Suprapubic skin (tissue), 4 donors: ENCODE measurements at places on chromosomes 1 and 21.

GRCh38 chr1:30823627-30823968, 66.0 kb upstream of the LAPTM5 start:
- DNase-seq = no peak

GRCh38 chr1:206490771-206491405, 16.4 kb upstream of the RASSF5 start:
- no peak for DNase-seq

DNA sequence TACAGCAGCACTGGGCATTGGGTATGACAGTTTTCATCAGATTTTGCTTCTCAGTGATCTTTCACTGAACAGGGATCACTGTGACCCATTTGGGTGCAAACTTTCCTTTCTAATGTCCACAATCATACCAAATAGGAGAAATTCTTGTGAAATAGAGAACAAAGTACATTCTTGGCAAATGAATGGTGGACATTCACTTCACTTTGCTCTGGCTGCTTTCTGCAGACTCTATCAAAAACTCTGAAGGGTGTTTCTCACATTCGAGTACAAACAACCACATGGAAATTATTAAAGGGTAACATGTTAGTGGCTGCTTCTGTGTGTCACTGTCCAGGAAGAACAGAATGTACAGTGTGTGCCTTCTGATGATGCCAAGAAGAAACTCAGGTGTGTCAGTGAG, 61.9 kb upstream of the ADAM30 start:
- DNase-seq = no peak

DNA sequence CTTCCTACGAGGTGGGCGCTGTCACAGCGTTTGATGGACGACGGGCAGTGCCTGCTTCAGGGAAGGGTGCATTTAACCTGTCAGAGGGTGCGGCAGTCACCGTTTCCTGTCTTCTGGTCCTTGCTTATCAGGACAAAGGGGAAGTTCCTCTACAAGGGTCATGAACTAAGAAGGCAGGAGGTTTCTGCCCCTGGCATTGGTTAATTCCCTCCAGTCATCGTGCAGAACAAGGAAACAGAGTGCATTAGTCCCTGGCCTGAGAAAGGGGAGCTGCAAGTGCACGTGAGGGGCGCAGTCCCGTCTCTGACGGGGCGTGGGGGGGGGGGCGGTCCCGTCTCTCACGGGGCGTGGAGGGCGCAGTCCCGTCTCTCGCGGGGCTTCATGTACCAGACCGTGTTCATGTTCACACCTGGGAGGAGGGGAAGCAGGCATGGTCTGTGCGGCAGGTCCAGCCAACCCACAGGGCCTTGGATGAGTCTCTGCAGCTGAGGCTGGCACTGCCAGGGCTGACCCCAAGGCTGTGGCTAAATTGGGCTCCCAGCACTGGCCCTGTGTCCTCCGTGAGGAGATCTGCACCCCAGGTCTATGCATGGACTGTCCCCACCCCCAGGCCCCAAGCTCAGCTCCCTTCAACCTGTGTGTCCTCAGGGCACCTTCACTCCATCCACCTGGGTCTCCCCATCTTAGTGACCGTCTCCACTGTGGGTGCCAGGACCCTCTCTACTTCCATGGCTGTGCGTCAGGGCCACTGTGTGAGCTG, 89.2 kb upstream of the COL6A1 start:
- no peak for DNase-seq

- DNase-seq = no peak
Observed at GRCh38 chr1:8073112-8073855, 47.2 kb upstream of the ERRFI1 start.

DNA sequence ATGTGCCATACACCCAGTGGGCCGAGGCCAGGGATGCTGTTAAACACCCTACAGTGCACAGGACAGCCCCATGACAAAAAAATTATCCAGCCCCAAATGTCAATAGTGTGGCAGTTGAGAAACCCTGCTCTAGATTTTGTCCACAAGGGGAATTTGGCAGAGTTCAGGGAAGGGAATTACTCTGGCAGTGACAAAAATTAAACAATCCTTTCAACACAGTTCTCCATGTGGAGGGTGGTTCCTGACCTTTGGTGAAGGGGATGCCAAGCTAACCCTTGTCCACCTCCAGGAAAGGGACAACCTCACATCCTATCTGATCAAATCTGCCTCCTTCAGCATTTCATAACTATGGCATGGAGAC, 28.4 kb upstream of the CD84 start:
- DNase-seq = no peak

GRCh38 chr21:41482980-41483379, 25.0 kb downstream of the TMPRSS2 start:
- no peak for DNase-seq

DNA sequence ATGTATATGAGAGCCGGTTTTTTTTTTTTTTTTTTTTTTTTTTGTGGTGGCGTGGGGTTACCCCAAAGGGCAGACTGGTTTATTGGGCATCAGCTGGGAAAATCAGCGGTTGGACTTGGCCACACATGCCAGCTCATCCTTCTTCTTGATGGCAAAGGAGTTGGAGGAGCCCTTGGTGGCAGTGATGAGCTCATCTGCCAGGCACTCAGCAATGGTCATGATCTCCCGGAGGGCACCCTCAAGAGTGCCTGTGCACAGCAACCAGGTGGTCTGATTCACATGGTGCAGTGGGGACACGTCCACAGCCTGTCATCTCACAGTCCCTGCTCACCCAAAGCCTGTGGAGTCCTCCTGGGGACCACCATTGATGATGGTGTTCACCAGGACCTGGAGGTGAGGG, 62.0 kb downstream of the MRPS6 start:
- no peak for DNase-seq

- peak; percentile 83 for DNase-seq
Observed at GRCh38 chr1:70353601-70354331, 756 bp downstream of the ANKRD13C start.

- peak; percentile 43 for DNase-seq
Observed at GRCh38 chr1:29372108-29372507, 135.8 kb downstream of the PTPRU start.

GRCh38 chr1:40389871-40390560, 16.5 kb downstream of the SMAP2 start:
- no peak for DNase-seq

- DNase-seq = no peak
Observed at GRCh38 chr1:67346982-67347381, 39.3 kb downstream of the IL12RB2 start.
